Melanocyte of skin (primary cell): ENCODE measurements at places on chromosomes 1 and 21. TPM values are rescaled to one million over a fixed set of nuclear protein-coding genes. Genes with fewer than 3 reads are reported as not detected.

The PGLYRP4 gene
- not detected in 2 replicates for total RNA-seq

The SLC16A4 gene
- 34.1 and 76.7 TPM in 2 replicates for total RNA-seq

The PPM1J gene
- 0.15 and 0.33 TPM in 2 replicates for total RNA-seq

The LCE1A gene
- total RNA-seq: not detected in 2 replicates

The S100A7A gene
- total RNA-seq: not detected in 2 replicates

The TSPAN2 gene
- total RNA-seq: not detected in 2 replicates

The DTL gene
- total RNA-seq: 32.4 and 56.3 TPM in 2 replicates

The CIART gene
- 6.6 and 8.3 TPM in 2 replicates for total RNA-seq

The AMPD1 gene
- total RNA-seq: not detected in 2 replicates

The KCNE2 gene
- not detected in 2 replicates for total RNA-seq

The RIMS3 gene
- 0.69 and 1.8 TPM in 2 replicates for total RNA-seq

The ZNF669 gene
- 5.2 and 8.0 TPM in 2 replicates for total RNA-seq

The CSMD2 gene
- not detected in 2 replicates for total RNA-seq

The OPTC gene
- not detected in 2 replicates for total RNA-seq
